Gastroesophageal sphincter (tissue), 4 donors: ENCODE measurements at places on chromosomes 6 and 20.
A peak's percentile ranks its signal among the peaks of the same experiment; 100 is the strongest.

- ATAC-seq = peak; percentile 58
These were observed 39.4 kb upstream of the ARMH2 start for GRCh38 chr6:24838081-24838480.

GRCh38 chr20:47706345-47706744, 78.9 kb downstream of the SULF2 start:
- ATAC-seq = no peak

- ATAC-seq = no peak
These were observed 50.6 kb upstream of the NELFCD start for GRCh38 chr20:58930496-58930895.

- no peak for ATAC-seq
These were observed 81.2 kb downstream of the EZR start for GRCh38 chr6:158737710-158738615.

DNA sequence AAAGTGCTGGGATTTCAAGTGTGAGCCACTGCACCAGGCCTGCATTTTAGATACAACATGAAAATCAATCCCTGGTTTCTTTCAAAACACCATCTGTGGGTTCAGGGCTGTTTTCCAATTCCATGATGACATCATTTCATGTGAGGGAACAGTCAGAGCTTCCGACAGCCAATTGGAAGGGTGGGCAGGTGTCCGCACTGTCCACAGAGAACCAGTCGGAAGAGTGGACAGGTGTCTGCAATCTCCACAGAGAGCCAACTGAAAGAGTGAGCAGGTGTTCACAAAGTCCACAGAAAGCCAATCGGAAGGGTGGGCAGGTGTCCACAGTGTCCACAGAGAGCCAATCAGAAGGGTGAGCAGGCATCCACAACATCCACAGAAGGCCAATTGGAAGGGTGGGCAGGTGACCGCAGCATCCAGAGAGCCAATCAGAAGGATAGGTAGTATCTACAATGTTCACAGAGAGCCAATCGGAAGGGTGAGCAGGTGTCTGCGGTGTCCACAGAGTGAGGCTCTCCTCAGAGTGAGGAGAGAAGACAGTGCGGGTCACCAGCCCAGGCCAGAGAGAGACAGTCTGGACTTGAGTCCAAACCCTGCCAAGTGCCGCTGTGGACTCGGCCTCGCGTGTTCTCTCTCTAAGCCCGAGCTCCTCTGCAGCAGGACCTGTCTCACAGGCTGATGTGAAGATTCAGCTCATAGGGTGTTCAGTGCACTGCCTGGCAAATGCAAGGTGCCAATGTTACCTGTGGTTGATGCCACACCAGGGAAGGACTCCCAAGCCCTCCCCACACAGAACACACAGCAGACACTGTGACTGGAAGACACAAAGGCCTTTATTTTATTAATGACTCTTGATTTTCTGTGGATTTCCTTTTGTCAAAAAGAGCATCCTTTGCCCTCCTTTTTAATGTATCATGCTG, 57.3 kb downstream of the DLL1 start:
- ATAC-seq = no peak

DNA sequence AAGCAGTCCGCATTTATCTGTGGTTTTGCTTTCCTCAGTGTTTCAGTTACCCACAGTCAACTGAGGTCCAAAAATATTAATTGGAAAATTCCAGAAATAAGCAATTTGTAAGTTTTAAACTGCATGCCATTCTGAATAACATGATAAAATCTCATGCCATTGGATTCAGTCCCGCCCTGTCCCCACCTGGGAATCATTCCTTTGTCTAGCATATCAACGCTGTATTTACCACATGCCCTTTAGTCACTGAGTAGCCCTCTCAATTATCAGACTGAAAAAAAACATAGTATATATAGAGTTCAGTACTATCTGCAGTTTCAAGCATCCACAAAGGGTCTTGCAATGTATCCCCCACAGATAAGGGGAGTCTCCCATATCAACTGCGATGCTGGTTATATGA, 17.1 kb downstream of the RANBP9 start:
- no peak for ATAC-seq

- no peak for ATAC-seq
These were observed 537 bp downstream of the CSTF1 start for GRCh38 chr20:56392881-56393482.

- ATAC-seq = no peak
These were observed 4.2 kb downstream of the RAMACL start for GRCh38 chr6:166582258-166582657.

- peak; percentile 24 for ATAC-seq
These were observed 29.7 kb downstream of the SPDEF start for GRCh38 chr6:34526241-34526972.

DNA sequence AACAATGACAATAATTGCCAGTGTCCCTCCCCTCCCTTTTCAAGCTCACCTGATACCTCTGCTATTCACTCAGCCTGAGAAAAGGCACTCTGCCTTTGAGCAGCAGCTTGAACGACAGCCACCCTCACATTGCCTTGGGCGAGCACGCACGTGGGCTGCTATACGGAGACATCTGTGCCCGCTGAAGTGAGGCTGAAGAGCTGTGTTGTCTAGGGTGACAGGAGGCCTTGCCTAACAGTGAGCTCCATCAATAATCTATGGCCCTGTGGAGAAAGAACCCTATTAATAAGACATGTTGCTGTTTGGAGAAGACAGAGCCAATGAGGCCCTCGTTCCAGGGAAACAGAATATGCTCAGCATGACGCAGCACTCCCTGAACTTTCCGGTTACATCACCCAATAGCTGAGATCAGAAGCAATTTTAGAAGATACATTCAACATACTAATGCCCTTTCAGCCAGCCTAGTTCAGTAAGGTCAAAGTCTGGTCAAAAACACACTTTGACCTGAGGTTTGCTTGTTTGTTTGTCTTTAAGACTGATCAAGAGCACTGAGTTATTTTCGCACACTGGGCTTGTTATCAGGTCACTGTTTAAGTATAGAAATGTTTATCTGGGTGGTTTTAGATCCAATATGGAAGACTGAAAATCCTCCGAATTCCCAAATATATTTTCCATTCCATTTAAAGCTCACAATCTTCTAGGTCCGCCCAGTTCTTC, 30.6 kb downstream of the RBM24 start:
- ATAC-seq = no peak

DNA sequence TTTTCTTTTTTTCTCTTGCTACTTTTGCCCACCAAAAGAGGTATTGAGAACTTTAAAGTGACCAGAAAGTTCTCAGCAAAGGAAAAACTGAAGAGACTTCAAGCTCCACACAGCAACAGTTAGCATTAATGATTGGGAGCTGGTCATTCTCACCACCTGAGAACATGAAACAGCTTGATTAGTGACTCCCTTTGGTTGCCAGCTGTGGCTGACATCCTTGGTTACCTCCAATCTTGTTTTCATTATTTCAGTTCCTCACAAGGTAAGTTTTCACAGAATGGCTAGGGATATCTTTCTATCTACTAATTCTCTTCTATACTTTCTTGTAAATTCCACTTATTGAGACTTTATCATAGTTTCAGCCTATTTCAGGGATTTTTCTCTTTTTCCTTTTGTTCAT, 427.9 kb downstream of the QKI start:
- ATAC-seq = no peak

DNA sequence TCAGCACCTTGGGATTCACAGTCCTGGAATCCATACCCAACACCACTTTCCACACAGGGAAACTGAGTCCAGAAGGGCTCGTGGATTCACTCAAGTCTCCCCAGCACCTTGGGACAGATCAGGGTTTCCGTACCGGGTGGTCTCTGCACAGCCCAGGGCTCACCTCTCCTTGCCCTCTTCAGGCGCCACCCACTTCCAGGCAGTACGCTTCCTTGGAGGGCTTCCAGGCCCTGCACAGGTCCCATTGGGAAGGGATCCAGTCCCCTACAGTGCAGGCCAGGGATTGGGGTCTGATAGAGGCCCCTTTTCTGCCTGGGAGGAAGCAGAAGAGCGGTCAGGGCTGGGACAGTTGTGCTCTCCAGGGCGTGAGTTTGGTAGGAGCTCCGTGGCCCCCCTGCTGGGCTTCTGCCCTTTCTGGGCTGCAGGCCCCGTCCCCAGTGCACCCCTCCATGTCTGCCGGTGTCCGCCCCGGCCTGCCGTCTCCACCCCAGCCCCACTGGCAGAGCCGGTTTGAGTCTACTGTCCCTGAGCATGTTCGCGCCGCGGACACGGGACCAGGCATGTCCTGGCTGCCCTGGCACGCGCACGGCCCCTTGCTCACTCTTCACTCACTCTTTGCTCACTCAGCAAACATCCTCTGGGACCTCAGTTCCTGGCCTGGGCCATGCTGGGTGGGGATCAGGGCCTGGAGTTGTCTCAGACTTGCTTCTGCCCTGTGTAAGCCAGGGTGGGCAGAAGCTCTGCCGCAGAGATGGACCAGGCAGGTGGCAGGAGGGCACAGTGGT, 12.6 kb downstream of the SRC start:
- peak; percentile 50 for ATAC-seq

DNA sequence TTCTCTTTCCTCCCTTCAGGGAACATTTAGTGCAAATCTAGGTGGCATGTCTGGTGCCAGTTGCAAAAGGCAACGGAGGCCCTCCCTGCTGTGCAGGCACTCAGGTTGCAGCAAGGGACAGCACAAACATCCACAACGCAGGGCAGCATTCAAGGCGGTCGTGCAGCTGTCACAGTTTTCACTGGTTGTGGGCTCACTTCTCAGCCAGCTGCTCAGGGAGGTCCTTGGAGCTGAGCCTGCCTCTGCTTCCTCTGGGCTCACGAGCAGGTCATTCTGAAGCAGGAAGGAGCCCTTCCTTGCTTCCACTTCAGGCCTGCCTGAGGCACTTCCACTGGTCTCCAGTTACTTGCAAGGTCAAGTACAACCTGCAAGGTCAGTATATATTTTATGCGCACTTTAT, 3.8 kb upstream of the NPEPL1 start:
- no peak for ATAC-seq

GRCh38 chr20:44956410-44956809, 3.8 kb downstream of the TOMM34 start:
- no peak for ATAC-seq

DNA sequence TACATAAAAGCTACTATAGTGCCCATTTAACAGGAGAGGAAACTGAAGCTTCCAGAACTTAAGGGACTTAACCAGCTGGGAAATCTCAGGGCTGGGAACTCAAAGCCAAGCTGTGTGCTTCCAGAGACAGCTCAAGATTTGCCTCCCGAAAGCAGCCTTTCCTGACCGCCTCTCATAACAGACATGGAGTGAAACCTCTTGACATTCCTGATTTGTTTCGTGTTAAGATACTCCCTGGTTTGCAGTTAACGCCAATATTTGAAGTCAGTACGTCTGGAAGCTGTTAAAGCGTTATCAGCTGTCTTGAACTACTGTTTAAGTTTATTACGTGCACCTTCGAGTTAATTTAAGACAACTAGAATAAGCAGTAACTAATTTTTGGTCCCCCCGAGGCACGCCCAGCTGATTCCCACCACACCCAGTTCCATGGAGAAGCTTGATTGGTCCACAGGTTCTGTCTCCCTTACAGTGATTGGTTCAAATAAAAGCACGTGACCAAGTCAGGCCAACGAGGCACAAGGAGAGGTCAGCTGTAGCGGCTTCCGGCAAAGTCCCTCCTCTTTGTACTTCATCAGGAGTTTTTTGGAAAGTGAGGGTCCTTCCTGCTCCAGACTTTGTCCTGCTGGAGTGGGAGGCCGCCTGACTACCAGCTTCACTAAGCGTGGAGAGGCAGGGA, 8.9 kb upstream of the TCP11 start:
- ATAC-seq = no peak

GRCh38 chr6:7819431-7820015, 91.1 kb downstream of the TXNDC5 start:
- no peak for ATAC-seq

- ATAC-seq = no peak
These were observed 10.2 kb downstream of the PLCB4 start for GRCh38 chr20:9078826-9079731.

DNA sequence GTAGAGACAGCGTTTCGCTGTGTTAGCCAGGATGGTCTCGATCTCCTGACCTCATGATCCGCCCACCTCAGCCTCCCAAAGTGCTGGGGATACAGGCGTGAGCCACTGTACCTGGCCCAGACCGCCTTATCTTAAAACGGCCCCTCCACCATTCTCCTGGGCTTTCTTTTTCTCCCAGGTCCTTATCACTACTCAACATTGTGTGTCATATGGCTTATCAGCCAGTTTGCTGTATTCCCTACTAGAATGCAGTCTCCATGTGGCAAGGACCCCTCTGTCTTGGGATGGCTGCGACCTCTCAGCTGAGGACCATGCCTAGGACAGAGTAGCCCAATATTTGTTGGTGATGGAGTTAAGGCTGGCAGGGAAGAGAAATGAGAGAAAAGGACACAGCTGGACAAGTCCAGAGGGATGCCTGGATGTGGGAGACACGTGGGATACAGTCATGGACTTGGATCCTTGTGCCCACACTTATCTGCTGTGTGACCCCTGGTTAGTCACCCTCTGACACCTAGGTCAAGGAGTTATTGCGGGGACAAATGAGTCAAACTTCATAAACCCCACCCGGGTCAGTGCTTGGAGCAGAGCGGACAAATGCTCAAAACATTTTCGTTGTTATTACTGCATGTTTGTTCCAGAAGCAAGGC, 24.0 kb downstream of the ADA start:
- ATAC-seq = peak; percentile 23

DNA sequence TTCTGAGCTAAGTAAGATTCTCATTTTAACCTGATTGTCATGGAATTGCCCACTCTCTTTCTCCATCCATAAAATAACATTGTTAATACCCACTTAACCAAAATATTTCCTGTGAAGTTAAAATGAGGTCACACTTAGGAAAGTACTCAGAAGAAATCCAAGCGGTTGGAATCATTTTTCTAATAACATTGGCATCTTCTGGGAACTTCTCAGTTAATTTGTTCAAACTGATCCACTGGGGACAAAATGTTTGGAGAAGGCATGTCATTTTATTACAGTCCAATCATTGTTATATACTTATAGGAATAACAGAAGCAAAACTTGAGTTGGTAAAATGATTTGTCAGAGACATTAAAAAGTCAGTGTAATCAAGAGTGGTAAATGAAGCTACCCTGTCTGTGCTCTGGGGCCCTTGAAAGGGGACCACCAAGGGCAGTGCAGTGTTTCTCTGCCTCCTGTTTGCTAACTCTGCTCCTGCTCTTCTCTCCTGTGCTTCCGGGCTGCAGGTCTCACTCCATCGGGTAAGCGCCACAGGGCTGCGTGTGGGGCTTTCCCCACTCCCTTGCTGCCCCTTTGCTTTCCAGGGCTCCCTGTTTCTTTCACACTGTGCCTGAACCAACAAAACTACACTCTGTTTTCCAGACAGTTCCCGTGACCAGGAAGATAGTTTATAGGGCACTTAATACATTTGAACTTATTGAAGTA, 50.1 kb downstream of the HDDC2 start:
- no peak for ATAC-seq

DNA sequence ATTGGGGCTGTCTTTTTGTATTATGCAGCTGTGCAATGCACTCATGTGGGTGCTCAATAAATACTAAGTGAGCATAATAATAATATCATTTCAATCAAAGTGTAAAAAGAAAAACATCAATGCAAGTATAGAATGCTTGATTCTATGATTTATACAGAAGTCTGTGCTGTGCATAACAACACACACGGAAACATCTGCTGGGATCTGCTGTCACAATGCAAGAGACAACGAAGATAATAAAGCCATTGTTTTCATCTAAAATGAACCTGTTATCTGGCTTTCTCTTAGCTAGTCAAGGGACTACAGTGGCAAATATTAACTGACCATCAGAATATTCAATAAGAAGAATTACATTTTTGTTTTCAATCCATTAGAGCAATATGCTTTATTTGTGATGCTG, 1156.9 kb upstream of the MAP3K7 start:
- no peak for ATAC-seq
